ENCODE measurements at places on chromosomes 11 and 22.
A peak's percentile ranks its signal among the peaks of the same experiment; 100 is the strongest.

DNA sequence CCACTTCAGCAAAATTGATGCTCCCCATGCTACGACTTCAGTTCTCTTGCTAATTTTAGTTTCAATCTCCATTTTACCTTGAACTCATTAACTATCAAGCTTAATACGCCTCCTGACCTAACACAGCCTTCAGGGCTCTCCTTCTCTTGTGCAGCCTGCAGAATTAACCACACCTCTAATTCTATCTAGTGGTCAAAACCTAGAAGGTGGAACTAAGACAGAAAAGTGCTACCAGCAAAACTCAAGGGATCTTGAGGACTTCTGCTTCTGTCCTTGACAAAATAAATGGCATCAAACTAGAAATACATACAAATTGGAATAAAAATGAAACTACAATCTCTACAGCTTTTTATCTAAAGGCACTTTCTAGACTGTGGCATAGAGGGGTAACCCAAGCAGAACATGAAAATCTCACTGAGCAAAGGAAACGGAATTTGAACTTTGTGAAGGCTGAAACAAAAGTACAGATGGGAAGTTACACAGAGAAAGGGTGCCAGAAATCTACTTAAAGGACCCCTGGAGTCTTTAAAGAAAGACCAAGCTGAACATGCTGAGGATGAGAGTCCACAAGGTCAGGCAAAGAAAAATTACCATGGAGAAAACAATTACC, 10.7 kb downstream of the CWF19L2 start:
- DNase-seq: no peak

DNA sequence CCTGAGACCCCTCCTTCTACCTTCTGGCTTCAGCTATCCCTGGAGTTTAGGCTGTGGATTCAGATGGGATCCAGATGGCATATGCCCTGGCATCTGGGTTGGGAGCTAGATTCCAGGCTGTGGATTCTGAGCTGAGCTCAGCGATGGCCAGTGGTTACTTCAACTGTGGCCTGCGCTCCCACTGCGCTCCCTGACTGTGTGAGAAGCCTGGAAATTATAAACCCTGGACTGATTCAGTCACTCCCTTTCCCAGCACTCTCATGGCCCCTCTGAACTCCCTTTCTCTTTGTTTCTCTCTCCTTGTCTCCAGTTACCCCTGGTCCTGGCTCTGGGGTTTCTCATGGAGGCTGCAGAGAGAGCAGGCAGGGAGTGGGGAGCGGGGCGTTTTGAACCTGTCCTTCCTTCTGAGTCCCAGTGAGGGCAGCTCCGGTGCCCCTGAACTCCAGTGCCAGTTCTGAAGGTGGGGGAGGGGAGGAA, 4.8 kb downstream of the ARHGEF17 start:
- DNase-seq: no peak

DNA sequence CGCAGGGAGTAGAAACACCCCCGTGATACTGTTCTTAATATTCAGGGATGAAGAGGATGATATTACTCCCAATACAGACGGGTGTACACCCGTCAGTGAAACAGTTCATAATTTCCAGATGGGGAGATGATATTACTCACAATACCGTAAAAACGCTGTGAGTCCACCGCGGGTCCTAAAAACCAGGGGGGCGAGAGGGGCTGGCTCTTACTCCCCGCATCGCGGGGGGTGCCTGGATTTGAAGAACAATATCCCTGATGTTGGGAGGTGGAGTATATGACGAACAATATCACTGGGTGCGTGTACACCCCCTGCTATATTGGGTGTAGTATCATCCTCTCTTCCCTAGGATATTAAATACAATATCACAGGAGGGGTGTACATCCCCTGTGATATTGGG, 20.5 kb upstream of the APOL5 start:
- no peak for DNase-seq

GRCh38 chr11:111602865-111603610, 789 bp downstream of the SIK2 start:
- no peak for DNase-seq

GRCh38 chr11:95922099-95922498, 1.8 kb downstream of the MTMR2 start:
- DNase-seq: no peak

DNA sequence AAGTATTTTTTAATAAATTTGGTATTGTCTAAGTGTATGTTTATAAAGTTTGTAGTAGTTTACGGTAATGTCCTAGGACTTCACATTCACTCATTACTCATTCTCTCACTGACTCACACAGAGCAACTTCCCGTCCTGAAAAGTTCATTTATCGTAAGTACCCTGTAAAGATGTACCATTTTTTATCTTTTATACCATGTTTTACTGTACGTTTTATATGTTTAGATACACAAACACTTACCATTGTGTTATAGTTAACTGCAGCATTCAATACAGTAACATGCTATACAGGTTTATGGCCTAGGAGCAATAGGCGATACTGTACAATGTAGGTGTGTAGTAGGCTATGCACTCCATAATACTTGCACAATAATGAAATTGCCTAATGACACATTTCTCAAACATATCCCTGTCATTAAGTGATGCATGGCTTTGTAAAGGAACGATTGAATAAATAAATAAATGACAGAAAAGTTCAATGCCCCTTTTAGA, 12.5 kb upstream of the CARD18 start:
- peak; percentile 10 for DNase-seq

GRCh38 chr11:95108671-95109551, 19.3 kb downstream of the ENDOD1 start:
- no peak for DNase-seq

GRCh38 chr22:46673205-46673604, 53.0 kb downstream of the GRAMD4 start:
- DNase-seq: no peak

DNA sequence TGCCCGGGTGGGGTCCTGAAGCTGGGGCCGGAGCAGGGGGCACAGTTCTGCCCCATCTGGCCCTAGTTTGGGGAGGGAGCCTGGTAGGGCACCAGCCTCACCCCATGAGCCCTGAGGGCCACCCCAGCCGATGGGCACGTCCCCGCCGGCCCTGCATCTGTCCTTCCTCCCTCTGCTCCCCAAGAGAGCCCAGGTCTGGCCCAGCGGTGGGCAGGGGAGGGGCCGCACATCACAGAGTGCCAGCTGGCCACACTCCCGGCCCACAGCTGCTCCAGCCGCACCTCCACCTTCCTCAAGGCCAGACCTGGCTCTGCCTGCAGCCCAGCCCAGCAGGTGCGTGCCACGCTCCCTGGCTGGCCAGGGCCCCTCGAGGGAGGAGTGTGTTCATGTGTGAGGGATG, 21.6 kb downstream of the BRSK2 start:
- DNase-seq: no peak

- DNase-seq: no peak
Measured at GRCh38 chr11:122268601-122269130, 152.7 kb upstream of the BLID start.

- DNase-seq: no peak
Measured at GRCh38 chr22:45763236-45763624, 91.6 kb downstream of the ATXN10 start.

GRCh38 chr11:94132152-94132558, 3.5 kb downstream of the PANX1 start:
- DNase-seq: peak; percentile 53

DNA sequence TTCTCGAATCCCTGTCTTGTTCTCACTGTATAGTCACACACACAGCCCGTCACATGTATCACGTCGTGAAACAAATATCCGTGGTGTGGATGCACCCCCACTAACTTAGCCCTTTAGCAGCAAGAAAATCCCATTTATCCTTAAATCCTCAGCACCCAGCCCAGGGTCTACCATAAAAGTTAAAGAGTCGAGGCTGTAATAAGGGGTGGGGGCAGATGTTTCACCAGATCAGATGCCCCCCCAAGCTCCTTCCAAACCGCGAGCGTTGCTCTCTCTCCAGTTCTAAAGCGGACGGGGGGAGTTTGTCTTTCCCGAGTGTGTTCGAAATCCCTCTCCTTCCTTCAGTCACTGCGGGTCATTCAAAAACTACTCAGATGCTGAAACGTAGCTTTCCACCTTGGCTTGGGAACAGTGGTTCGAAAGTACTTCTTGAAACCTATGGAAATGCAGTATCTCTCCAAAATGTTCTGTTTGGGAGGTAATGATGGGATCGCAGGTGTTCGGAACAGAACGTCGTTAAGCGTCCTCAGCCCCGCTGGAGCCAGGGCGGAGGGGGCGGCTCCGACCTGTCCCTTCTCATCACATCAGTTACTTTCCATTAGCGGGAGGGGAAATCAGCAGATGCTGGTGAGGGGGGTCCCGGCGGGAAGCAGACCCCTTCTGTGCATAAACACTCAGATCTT, 156.2 kb downstream of the BRD1 start:
- DNase-seq: no peak

- DNase-seq: no peak
Measured at GRCh38 chr11:1371836-1372465, 17.8 kb upstream of the BRSK2 start.

GRCh38 chr11:31964181-31964580, 126.7 kb upstream of the RCN1 start:
- DNase-seq: no peak

DNA sequence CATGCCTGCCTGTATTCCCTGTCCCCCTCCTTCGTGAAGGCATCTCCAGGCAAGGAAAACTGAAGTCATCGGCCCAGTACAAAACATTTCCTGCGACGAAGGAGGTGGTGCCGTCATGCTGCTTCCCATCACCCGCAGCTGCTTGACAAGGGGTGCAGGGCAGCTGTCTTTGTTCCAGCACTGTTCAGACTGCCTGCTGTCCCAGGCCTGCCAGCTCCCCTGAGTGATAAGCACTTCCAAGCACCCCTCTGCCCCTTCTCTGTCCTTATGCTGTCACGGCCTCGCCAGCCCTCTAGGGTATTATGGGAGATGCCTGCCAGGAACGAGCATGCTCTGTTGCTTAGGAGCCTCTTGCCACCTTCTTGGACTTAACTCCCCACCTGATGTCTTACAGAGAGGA, 37.1 kb upstream of the BSX start:
- no peak for DNase-seq

- DNase-seq: peak; percentile 87
Measured at GRCh38 chr11:67118801-67119584, at the start of gene KDM2A. Gene KDM2A, plus strand, starts transcription at chr11:67119263. Its CDS starts 2,054 bp downstream, at chr11:67121317.

DNA sequence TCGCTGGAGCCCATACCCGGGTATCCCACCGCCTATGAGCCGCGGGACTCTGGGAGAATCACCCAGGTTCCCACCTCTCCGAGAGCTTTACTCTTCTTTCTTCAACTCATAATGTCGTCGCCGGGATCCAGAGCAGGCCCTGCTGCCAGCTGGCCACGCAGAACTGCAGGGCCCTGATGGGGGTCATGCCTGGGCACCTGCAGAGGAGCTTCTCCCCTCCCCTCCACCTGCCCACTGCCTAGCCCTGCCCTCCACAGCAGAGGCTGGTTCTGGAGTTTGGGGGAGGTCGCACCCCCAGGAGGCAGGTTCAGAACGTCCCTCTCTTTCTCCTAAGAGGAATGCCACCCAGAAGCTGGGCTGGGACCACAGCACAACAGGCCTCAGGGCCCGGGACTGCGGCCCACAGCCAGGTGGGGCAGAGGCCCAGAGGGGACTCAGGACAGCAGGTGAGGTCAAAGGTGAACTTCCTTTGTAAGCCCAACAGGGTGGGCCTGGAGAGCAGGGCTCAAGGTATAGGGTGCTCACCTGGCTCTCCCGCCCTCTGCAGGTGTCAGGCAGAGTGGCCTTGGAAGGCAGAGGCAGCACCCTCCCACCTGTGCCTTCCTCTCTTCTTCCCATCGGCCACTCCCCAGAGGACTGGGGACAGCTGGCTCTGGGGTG, 1.9 kb downstream of the SLC25A45 start:
- DNase-seq: no peak

DNA sequence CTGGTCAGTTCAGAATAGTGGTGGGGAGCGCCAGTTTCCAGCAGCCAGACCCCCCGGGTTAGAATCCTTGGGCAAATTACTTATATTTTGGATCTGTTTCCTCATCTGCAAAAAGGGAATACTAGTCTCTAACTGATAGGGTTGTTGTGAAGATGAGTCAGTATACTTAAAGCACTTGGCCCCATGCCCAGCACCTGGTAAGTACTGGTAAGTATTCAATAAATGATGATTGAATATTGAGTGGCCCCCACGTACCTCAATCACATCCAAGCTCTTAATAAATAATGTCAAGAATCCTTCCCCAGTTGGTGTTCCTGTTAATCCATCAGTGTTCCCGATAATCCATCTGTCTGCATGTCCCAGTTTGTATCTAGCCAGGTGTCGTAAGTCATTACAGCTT, 12.1 kb downstream of the ACP2 start:
- DNase-seq: no peak

DNA sequence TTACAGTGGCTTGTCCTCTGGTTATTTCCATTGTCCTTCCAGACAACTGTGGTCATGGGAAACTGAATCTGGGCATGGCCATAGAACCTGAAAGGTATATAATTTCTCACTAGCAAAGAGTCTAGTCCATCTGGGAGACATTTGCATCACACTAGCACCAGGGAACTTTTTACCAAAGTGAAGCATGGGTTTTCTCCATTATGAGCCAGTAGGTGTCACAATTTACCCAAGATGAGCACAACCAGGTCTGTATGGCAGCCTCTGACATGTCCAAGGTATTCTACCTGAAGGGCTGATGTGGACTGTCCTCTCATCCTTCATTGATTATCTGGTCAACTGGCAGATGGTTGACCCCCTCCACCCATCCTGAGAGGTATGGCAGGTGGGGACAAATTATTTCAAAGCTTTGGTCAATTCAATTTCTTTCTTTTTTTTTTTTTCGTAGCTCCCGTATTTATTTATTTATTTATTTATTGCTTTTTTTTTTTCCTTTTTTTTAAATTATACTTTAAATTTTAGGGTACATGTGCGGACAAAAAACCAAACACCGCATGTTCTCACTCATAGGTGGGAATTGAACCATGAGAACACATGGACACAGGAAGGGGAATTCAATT, 425.9 kb downstream of the TMEM135 start:
- no peak for DNase-seq

GRCh38 chr11:122394313-122394712, 261.2 kb upstream of the UBASH3B start:
- DNase-seq: no peak

- DNase-seq: no peak
Measured at GRCh38 chr11:96238563-96239135, 104.3 kb downstream of the MAML2 start.

- DNase-seq: no peak
Measured at GRCh38 chr11:82692981-82693380, 40.7 kb downstream of the FAM181B start.

DNA sequence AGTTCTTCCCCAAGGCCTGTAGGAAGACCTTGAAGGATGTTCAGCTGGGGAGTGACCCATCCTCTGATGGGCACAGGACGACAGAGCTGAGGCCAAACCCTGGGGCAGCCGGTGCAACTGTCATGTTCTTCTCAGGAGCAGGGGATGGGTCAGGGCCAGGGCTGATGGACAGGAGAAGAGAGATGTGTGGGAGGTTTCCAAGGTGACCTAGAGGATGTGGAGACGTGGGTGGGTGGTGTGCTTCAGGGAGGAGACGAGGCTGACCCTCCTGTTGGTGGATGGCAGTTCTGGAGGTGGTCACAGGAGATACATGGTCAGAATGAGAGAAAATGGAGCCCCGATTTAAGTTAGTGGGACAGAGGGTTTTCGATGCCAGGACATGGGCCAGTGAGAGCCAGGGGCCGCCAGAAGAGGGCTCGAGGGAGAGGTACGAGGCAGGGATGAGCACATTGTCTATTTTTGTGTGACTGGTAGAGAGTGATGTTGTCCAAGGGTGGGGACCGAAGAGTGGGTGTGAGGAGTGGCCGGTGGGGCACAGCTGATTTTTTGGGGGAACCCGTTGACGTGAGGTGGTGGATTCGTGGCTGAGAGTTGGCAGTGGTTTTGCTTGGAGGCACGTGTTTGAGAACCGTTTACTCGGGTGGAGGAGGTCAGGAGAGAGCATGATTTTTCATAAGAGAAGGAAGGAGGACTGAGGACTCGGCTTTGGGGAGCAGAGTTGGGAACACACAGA, 14.6 kb downstream of the TBC1D22A start:
- no peak for DNase-seq

All from BJ (cell line).